ENCODE measurements at places on chromosomes 1 and 21. TPM values are rescaled to one million over a fixed set of nuclear protein-coding genes. Genes with fewer than 3 reads are reported as not detected.

The SPRR4 gene
- not detected for total RNA-seq

The CSF1 gene
- 85.8 TPM for total RNA-seq

The CDCP2 gene
- total RNA-seq: 0.30 TPM

The CFHR1 gene
- 0.18 TPM for total RNA-seq

The PLA2G5 gene
- total RNA-seq: not detected

The CDC42SE1 gene
- 59.4 TPM for total RNA-seq

The ORC1 gene
- 3.2 TPM for total RNA-seq

The ATP1A4 gene
- total RNA-seq: not detected

The MCOLN3 gene
- total RNA-seq: not detected

The ANGPTL3 gene
- not detected for total RNA-seq

The PLA2G2E gene
- total RNA-seq: not detected

The FAM151A gene
- not detected for total RNA-seq

The EPHA2 gene
- 152 TPM for total RNA-seq

The SPRR5 gene
- total RNA-seq: not detected

The FCGR1A gene
- total RNA-seq: not detected

The EDARADD gene
- total RNA-seq: not detected
